ENCODE measurements at places on chromosomes 3 and 15.

DNA sequence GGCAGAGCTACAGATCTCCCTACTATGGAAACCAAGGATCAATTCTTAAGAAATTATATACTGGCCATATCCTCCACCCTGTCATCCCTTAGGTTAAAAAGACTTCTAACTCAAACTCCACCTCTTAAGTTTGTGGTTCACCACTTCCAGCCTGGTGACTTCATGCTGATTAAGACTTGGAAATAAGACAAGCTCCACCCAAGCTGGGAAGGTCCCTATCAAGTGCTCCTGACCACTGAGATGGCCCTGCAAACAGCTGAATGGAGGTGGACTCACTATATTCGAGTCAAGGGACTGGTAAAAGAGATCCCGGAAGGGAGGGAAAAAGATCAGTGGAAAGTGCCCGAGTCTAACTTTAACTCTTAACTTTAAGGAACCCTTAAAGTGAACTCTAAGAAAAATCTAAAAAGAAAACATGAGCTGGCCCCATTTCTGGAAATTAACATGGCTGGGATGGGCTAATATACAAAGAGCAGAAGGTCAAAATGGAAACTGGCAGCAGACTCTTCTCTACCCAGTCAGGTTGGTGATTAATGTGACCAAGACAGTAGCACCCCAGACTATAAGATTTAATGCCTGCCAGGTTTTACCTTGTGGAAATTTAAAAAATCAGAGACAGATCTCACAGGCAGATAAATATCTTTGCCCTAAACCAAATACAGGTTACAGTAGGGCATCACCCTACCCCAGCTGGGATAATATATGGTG is 43.9 kb downstream of the PPCDC start:
- no peak for DNase-seq

GRCh38 chr3:149605902-149606301 is 51.9 kb downstream of the WWTR1 start:
- DNase-seq, result no peak

DNA sequence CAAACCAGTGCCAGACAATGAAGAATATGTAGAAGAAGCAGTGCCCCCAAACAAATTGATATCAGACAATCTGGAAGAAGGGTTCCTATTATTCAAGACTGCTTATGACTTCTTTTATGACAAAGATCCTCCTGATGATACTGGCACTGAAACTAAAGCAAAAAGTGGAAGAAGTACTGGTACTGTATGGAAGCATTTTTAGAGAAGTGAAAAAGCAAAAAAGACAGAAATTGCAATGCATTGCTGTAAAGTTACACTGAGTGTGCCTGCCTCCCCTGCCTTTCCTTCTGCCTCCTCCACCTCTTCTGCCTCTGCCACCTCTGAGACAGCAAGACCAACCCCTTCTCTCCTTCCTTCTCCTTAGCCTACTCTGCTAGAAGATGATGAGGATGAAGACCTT is 167.6 kb downstream of the PLCL2 start:
- DNase-seq, result no peak

DNA sequence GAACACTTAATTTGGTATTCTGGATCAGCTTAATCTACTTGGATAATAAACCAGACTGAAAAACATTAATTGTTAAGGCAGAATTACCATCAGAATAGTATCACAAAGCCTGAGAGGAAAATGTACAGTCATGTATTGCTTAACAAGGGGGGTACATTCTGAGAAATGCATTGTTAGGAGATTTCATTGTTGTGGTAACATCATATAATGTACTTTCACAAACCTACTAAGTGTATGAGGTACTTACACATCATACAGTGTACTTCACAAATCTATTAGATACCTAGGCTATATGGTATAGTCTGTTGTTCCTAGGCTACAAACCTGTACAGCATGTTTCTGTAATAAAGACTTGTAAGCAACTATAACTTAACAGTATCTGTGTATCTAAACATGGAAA is 68.2 kb downstream of the NBEAL2 start:
- no peak for DNase-seq

DNA sequence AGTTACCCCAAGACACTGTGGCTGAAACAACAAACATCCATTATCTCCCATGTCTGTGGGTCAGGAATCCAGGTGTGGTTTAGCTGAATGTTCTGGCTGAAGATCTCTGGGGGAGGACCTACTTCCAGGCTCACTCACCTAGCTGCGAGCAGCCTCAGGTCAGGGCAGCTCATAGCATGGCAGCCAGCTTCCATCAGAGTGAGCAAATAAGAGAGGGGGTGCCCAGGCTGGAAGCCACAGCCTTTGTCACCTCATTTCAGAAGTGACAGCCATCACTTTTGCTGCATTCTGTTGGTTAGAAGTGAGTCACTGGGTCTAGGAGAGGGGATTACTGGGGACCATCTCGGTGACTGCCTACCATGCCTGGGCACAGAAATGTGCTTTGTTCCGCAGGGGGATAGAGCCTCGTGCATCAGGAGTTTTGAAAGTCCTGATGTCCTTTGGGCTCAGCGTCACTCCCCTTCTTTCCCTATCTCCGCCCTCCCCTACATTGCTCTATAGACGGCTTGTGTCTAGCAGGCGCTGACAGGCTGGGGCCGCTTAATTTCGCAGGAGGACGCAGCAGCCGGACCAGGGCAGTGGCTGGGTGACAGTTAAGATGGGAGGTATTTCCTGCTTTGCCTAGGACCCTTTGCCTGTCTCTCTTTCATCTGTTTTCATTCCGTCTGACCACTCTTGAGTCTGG is 25.4 kb downstream of the TGM4 start:
- no peak for DNase-seq

DNA sequence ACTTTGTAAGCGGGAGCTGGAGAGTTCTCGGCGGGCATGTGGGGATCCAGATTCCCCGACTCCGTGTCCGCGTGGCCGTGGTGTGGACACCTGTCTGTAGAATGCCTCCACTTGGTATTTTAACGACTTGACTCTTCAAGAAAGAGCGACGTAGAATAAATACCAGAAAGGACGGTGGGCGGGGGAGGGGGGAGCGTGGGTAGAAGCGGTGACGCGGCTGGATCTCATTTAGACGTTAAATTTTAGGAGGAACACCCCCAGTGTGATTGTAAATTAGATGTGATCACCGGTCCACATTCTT is 620 bp upstream of the PYGO1 start:
- no peak for DNase-seq

All from GM18507 (cell line).